ENCODE measurements at places on chromosomes 5 and 9.

GRCh38 chr9:76759732-76760131 is 4.5 kb upstream of the PCA3 start:
- no peak for DNase-seq

GRCh38 chr9:5994493-5994892 is 20.9 kb downstream of the RANBP6 start:
- DNase-seq = no peak

DNA sequence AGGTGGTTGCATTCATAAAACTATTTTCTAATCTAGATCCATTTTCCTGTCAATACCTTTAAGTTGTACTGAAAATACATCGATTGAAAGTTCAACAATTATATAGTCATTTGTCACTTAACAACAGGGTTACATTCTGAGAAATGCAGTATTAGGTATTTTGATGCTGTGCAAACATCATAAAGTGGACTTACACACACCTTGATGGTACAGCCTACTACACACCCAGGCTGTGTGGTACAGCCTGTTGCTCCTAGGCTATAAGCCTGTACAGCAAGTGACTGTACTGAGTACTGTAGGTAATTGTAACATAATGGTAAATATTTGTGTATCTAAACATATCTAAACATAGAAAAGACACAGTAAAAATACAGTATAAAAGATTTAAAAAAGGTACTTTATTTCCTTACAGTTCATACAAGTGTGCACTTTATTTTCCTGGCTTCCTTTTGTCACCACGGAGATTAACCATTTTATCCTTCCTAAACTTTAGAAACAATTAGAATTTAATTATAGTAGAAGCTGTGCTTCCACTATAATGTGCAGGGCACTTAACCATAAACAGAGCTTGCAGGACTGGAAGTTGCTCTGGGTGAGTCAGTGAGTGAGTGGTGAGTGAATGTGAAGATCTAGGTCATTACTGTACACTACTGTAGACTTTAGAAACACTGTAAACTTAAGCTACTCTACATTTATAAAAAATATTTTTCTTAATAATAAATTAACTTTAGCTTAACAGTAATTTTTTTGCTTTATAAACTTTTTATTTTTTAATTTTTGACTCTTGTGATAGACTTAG is 42.9 kb upstream of the MEF2C start:
- no peak for DNase-seq

DNA sequence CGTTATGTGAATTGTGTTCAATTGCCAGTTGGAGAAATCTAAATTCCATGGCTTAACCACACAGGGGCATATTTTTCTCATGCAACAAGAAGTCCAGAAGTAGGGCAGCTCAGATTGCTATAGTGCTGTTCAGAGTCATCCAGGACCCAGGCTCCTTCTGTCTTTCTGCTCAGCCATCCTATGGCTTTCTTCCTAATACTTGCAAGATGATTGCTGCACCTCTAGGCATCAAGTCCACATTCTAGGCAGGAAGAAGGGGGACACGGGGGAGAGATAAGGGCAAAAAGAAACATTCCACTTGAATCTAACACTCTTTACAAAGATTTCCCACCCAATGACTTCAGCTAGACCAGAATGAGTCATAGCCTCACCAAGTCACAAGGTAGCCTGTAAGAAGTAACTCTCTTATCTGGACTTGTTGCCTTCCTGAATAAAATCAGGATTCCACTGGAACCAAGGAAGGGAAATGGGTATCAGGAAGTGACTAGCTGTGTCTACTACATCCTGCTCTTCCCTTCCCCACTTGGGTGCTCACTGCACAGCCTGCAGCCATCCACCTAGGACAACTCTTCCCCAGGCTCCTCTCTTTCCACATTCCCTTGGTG is 5.3 kb downstream of the ERAP2 start:
- DNase-seq = no peak

- DNase-seq = no peak
Measured at GRCh38 chr5:137635521-137635921, 100.4 kb downstream of the KLHL3 start.

GRCh38 chr9:33186457-33187168 is 19.5 kb upstream of the B4GALT1 start:
- no peak for DNase-seq

DNA sequence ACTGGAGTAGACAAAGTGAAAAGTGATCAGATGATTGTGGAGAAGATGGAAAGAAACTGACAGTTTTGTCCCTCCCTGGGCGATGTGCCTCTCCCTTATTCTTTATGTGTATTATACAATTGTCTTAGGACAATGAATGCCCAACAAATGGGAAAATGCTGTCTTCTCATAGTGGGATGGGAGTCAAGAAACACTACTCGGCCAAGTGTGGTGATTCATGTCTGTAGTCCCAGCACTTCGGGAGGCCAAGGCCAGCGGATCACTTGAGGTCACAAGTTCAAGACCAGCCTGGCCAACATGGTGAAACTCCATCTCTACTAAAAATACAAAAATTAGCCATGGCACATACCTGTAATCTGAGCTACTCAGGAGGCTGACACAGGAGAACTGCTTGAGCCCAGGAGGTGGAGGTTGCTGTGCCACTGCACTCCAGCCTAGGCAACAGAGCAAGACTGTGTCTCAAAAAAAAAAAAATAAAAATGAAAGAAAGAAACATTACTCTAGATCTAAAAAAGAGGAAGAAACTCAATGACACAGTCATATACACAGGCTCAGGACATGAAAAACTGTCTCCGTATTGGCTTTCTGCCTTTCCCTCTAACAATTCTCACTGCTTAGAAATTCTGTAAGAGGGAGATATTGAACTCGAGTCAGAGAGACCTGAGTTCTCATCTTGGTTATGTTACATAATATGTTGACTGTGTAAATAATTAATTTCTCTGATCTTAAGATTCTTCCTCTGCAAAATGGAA is 67.9 kb upstream of the TARS1 start:
- no peak for DNase-seq

DNA sequence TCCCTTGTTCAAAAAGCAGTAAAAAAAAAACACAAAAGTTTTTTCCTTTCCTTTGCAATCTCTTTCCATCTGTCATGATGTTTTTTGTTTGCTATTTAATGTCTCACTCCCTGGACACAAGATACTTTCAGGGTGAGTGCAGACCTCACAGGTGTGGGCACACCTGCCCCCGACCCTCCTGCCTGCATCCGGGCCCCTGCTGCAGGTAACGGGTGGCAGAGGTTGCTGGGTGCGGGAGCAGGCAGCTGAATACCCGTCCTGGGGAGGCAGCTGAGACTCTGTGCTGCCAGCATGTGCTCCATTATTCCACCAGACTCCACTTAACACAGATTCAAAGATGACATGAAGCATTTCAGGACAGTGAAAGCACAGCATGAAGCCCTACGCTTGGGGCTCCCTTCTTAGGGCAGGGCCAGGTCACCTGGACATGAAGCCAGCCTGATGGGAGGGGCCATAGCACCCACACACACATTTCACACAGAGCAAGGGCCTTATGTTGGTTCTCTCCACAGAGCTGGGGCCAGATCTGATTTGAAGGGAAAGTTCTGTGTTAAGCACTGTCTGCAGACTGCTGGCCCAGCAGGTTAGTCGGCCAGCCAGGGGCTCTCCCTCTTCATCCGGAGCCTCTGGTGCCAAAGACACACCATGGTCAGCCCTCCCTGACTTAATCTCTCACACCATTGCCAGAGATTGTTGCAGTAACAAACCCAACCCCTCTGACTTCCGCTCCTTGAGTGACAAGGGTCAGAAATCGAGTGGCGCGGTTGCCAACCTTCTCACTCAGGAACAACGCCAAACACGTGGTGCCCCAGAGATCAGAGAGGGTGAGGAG is 13.0 kb downstream of the NEK6 start:
- no peak for DNase-seq

GRCh38 chr5:42768106-42768504 is 11.5 kb downstream of the CCDC152 start:
- no peak for DNase-seq

GRCh38 chr5:138793575-138793974 is 40.4 kb downstream of the CTNNA1 start:
- DNase-seq = no peak

GRCh38 chr5:2739360-2740050 is 12.0 kb downstream of the IRX2 start:
- peak; percentile 75 for DNase-seq

DNA sequence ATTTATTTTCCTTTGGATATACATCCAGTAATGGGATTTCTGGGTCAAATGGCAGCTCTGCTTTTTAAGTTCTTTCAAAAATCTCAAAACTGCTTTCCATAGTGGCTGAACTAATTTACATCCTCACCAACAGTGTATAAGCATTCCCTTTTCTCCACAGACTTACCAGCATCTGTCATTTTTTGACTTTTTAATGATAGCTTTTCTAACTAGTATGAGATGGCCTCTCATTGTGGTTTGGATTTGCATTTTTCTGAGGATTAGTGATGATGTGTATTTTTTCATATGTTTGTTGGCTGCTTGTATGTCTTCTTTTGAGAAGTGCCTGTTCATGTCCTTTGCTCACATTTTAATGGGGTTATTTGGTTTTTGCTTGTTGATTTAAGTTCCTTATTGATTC is 90.0 kb upstream of the HMHB1 start:
- no peak for DNase-seq

GRCh38 chr5:66932457-66932856 is 264.1 kb downstream of the CD180 start:
- no peak for DNase-seq

- DNase-seq = no peak
Measured at GRCh38 chr5:138574744-138575193, 432 bp downstream of the HSPA9 start.

DNA sequence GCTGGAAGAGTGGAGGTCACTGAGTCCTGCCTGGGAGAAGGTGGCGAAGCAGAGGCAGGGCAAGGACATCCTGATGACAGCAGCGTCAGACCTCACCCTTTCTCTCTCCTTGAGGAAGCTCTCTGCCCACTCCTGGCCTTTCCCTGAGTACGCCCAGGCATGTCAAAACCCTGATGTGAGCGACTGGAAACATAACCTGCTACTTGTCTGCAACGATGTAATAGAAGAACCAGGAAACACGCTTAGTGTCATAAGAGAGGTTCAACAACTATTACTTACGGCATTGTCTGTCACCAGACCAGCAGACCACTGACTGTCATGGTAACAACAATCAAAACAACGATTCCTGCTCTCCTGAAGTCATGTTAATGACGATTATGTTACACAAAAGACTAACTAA is 152.4 kb downstream of the ACTL7B start:
- no peak for DNase-seq

GRCh38 chr9:81626511-81626910 is 62.8 kb downstream of the TLE1 start:
- DNase-seq = no peak

- DNase-seq = no peak
Measured at GRCh38 chr5:15914638-15915037, 265.0 kb downstream of the MARCHF11 start.

DNA sequence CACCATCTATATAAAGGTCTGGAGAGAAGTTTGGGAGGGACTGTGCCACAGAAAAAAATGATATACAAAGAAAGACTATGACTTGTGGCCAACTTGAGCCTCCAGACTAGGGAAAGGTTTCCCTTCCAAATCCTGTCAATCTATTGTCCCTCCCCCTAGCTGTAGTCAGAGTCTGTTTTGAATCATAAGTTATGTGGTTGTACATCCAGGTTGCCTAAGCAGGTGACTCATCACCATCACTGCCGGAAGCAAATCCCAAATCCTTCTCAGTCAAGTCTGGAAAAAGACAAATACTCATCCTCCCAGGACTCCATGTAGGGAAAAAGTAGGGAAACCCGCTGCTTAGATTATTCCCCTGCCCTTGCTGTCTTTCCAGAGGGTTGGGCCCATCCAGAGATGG is 235.7 kb downstream of the CDK5RAP2 start:
- DNase-seq = no peak

- no peak for DNase-seq
Measured at GRCh38 chr5:97923496-97923895, 740.4 kb upstream of the RIOK2 start.

- no peak for DNase-seq
Measured at GRCh38 chr5:172690258-172691075, 49.4 kb downstream of the NEURL1B start.

Measured in neural progenitor cell (in vitro differentiated cells).